ENCODE measurements at places on chromosomes 13 and 19. TPM values are rescaled to one million over a fixed set of nuclear protein-coding genes. Genes with fewer than 3 reads are reported as not detected.

The DACH1 gene
- 120 TPM for polyA plus RNA-seq

DNA sequence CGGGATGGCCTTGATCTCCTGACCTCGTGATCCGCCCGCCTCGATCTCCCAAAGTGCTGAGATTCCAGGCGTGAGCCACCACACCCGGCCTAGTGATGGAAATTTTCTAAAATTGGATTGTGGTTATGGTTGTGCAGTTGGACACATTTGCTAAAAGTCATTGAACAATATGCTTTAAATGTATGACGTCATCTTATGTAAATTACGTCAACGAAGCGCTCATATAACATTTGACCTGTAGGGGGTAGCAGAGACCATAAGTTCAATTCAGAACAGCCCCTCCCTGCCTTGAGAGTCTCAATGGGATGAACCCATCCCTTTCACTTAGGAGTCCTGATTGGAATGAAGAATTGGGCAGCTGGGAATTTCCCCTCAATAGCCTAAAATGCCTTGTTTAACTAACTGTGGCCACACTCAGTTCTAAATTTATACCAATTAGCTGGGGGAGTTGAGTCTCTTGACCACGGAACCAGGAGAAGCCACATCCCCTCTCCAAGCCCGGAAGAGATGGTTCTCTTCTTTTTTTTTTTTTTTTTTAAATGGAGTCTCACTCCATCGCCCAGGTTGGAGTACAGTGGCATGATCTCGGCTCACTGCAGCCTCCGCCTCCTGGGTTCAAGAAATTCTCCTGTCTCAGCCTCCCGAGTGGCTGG, 15.2 kb upstream of the TLE6 start:
- peak; percentile 86 for DNase-seq

DNA sequence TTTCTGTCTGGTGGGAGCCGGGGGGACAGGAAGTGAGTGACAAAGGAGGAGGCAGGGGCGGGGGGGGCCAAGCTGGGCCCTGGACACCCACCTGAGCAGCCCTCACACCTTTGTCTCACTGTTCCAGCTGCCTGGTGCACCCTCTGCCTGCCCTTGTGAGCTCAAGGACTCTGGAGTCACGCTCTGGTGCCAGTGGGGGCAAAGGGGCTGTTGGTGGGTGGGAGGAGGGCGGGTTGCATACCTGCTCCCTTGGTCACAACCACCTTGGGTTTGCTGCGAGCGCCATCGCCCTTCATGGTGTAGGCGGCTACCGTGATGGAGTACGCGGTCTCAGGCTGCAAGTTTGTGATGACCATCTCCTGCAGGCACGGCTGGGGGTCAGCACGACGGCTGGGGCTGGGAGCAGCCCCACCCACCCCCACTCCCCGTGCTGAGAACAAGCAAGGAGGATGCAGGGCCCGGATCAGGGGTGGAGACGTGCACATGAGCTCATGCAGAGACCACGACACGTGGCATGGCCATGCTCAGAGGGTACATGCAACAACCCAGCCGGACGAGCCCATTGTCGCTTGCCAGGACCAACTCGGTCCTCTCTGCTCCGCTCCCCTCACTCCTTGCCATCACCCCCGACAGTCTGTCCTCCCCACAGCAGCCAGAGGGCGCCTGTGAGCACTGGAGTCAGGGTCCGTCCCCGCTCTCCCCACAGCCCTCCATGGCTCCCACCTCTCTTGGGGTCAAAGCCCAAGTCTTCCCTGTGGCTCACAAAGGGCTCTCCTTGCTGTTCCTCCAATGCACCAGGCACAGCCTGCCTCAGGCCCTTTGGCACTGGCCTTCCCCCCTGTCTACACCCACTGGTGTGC, 114.9 kb downstream of the PTPRS start:
- DNase-seq = no peak

DNA sequence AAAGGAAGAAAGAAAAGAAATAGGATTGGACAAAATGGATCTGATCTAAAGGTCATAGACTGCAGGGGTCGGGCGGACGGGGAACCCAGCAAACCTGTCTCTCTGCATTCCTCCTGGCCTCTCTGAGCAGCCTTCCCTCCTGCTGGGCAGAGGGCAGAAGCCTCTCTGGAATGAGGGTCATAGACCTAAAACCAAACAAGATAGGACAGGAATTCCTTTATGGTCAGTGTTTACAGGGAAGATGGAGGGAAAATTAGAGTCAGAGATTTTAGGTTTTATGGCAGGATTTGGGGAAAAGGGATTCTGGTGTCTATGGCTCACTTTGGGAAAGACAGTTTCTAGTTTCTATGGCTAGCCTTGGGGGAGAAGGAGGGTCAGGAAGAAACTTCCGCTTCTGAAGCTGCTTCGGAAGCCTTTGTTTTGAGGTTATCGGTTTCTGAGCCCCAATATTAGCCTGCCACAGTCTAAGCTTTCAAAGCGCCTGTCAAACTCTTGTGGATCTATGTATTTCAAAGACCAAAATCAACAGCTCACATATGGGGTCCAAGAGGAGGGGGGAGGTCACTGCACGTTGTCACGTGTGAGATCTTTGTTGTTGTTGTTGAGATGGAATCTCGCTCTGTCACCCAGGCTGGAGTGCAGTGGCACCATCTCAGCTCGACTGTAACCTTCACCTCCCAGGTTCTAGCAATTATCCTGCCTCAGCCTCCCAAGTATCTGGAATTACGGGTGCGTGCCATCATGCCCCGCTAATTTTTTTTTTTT, 18.9 kb upstream of the DPRX start:
- DNase-seq = no peak

DNA sequence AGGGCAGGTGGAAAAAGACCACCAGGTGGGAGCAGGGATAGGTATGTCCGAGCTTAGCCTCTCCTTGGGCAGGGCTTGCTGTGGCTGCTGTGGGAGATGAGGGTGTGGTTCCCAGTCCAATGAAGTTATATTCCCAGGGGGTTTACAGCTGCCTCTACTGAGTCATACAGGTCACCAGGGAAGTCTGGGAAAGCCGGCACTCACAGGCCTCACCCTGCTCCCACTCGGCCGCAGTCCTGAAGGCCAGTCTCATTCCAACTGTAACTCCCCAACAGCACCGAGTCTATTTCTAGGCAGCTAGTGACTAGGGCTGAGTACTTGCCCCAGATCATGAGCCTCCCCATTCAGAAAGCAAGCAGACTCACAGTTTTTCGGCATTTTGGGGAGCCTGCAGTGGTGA, 77.1 kb downstream of the FNDC3A start:
- no peak for DNase-seq

GRCh38 chr19:46634045-46634655, 1.9 kb downstream of the GNG8 start:
- DNase-seq = peak; percentile 62
